GM12864 (cell line): ENCODE measurements at places on chromosomes 3 and 15.

DNA sequence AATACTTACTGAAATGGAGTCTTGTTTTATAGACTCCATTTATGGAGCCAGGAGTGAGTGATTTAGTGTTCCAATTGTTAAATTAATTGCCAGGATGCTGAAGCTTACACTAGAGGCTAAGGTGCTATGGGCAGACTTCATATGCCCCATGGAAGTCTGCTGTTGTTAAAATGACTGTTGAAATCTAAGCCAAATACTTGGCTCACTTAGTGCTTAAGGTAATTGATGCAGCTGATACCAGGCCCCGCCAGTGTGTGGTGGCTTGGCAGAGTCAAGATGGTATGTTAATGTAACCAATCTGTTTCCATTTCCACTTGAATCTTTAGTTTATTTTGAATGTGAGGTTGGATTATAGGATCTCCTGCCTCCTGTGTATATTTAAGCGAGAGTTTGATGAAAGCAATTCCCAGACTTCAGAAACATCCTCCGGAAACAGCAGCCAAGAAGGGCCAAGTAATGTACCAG lies 187.1 kb downstream of the ITPR1 start:
- DNase-seq = no peak

DNA sequence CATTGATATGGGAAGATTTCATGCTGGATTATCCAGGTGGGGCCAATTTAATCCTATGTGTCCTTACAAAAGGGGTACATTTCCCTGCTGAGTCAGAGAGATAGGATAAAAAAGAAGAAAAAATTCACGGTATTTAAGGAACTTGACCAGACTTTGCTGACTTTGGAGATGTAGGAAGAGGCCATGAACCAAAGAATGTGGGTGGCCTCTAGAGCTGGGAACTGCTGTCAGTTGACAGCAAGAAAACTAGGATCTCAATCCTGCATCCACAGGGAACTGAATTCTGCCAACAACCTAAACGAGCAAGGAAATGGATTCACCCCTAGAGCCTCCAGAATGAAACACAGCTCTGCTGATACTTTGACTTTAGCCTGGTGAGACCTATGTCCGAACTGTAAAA lies 148.1 kb upstream of the SLC24A5 start:
- DNase-seq = no peak

DNA sequence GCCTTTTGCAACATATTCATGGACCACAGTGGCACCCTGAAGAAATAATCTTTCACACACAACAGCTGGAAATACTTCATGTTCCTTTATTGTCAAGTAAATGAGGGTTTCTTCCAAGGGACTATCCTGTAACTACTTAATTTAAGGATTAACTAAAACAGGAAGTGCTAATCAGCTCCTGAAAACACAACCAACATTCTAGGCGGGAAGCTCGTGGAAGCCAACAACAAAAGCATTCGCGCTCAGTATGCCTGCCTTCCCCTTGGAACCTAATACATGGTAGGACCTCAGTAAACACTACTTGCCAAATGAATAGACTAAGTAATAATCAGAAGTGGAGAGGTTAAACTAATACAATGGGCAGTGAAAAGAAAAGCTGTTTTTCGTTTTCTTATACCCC lies 300.9 kb downstream of the RORA start:
- DNase-seq = no peak

GRCh38 chr15:54312528-54312927 lies 334.3 kb downstream of the UNC13C start:
- no peak for DNase-seq

GRCh38 chr3:157607826-157608405 lies 104.7 kb upstream of the VEPH1 start:
- DNase-seq = no peak

- DNase-seq = no peak
Measured at GRCh38 chr3:146342989-146343388, 92.1 kb upstream of the PLSCR4 start.

DNA sequence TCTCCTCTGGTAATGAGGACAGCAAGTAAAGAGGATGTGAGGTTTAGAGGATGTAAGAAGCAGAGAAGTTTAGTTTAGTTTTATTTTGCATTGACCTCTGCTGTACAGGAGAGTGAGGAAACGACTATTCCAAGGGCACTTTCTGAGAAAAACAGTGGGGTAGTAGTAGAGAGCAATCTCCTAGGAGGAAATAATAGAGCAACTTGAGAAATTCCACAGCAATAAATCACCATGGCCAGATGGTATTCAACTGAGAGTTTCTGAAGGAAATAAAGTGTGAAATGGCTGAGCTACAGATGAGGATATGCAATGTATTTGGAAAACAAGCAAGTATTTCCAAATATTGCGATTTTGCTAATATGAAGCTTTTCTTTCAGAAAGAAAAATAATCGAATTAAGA lies 118.9 kb downstream of the DPH6 start:
- DNase-seq = no peak

DNA sequence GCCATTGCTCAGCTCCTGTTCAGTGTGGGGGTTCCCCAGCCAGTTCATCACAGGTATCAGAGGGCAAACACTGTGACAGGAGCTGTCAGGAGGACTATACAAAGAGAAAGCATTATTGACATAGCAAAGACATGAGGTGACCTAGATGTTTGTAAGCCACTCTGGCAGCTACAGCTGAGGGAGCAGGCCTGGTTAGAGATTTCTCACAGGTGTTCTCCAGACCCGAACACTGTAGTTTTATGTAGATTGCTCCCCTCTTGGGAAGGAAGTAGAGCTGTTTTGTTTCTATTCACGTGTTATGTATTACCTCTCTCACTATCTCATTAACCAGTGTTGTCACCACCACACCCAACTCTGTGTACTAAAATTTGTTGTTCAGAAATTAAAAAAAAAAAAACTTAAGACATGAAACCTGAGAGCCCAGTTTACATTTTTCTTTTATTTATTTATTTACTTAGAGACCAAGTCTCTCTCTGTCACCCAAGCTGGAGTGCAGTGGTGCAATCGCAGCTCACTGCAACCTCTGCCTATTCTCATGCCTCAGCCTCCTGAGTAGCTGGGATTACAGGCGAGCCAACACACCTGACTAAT lies 123.7 kb downstream of the RBPMS2 start:
- DNase-seq = peak; percentile 52

DNA sequence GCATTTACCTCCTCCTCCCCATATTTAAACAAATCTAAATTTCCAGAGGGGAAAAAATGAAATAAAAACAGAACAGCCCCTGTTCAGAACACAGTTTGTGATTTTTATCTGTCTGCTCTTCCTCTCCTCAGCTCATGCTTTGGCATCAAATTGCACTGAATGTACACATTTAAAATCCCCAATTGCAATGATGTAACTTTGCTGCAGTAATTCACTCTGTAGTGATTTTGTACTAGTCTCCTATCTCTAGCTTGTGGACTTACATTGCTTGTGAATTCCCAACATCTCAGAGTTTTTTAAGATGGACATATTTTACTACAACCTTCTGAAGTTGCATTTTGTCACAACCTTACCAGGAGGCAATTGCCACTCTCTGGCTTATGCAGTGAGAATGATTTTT lies 81.6 kb upstream of the ROBO2 start:
- DNase-seq = no peak

- no peak for DNase-seq
Measured at GRCh38 chr3:193865896-193866480, 270.0 kb upstream of the HES1 start.

GRCh38 chr3:39637807-39638206 lies 170.3 kb downstream of the MOBP start:
- DNase-seq = no peak

- DNase-seq = no peak
Measured at GRCh38 chr3:122536632-122537001, 21.9 kb upstream of the KPNA1 start.

DNA sequence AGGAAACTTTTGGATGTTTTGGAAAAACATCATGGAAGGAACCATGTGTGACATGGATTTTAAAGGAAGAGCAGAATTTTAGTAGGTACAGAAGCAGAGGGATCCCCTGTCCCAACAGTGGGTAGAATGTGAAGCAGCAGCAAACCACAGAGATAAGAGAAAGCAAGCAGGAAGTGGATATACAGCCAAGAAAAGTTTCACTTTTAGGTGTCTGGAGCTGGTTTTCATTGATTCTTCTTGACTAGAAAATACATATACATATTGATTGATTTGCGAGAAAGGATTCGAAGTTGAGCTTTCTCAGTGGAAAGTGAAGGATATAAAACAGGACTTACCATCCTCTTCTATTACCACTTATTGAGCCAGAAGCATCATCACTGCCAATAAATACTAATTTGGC lies 133.5 kb downstream of the KCNMB2 start:
- no peak for DNase-seq

DNA sequence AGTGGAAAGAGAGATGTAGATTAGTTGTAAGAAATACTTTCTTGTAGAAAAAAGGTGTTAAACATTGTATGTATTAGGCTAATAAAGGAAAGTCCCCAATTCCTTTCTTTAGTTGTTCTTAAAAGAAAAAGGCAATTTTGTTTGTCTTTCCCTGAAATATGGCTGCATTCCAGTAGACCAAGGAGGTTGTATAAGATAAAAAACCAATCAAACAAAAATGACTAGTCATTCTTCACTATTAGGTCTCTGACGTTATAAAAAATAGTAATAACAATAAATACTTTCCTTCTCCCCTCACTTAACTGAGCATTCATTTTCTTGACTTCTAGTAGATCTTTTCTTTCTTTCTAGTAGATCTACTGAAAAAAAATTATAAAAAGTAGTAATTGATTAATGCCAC lies 8.6 kb upstream of the PPM1L start:
- DNase-seq = no peak

- DNase-seq = no peak
Measured at GRCh38 chr3:188863999-188864406, 307.8 kb upstream of the TPRG1 start.
